Globus pallidus (tissue), 1 donor: ENCODE measurements at places on chromosomes 5 and 9.
A peak's percentile ranks its signal among the peaks of the same experiment; 100 is the strongest.

GRCh38 chr5:173239233-173239593 is 4.2 kb upstream of the NKX2-5 start:
- DNase-seq, result no peak

DNA sequence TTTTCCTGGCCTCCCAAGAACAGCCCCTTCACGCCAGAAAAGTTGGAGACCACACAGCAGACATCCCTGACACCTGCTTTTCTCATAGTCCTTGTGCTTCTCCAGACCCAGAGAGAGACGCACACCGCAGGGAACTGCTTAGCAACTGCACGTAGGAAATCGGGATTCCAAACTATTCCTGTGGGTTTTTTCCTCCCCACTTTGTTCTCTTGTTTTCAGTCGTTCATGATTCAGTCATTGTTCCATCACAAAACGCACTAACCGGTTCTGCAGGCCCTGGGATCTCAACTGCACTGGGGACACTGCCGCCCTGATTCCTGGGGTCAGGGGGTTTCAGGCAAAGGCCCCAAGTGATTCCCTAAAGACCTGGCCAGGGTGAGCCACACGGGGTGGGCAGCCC is 588.0 kb upstream of the KLF4 start:
- DNase-seq, result no peak

DNA sequence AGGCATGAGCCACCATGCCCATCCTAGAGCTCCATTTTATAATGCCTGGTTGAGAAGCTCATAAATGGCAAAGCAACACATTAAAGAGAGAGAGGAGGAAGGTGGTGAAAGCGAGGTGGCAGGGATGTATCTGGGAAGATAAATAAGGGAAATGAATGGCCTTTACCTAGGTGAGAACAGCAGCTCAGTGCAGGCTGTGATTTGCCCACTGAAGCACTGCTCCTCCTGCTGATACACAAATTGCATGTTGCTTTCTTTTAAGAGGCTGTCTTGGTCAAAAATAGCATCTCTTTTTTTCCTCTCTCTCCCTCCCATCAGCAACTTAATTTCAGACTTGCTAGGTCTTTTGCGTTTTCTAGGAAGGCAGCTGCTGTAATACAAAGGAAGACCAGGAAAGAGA is 258.9 kb downstream of the FAM114A2 start:
- DNase-seq, result no peak

DNA sequence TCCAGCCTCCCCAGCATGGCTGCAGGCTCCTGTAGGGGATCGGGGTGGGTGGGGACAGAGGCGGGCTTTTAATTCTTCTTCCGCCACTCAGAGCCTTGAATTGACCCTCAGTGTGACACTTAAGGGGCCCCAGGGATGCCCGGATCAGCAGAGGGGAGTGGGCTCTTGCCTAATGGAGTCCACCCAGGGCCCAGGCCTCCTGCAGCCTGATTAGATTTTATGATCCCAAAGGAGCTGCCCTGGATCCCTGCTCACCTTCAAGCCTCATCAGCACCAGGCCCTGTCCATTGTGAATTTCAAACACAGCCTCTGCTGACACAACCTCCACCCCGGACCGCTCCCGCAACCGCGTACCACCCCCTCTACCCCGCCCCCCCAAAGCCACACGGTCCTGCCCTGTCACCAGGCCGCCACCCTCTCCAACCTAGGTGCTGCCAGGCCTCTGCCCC is 214.1 kb upstream of the IER5L start:
- DNase-seq, result no peak

DNA sequence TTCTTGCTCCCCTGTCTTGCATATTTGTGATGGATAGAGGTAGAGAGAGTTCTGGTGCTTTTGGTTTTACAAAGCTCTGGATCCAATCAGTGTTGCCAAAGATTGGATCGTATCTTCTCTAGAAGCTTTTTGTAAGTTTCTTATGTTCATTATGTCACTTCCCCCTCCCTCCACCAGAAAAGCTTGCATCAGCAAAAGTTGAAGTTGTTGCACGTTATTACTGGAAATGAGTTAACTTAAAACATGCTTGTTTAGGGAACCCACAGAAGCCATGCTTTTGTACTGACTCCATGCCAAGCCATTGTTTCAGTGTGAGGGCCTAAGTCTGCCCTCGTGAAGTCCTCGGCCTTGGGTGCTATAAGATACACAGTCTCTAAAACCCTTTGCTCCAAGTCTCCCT is 186.5 kb downstream of the ERCC6L2 start:
- DNase-seq, result no peak

- DNase-seq, result no peak
Measured at GRCh38 chr9:137143459-137143858, 4.5 kb downstream of the GRIN1 start.

DNA sequence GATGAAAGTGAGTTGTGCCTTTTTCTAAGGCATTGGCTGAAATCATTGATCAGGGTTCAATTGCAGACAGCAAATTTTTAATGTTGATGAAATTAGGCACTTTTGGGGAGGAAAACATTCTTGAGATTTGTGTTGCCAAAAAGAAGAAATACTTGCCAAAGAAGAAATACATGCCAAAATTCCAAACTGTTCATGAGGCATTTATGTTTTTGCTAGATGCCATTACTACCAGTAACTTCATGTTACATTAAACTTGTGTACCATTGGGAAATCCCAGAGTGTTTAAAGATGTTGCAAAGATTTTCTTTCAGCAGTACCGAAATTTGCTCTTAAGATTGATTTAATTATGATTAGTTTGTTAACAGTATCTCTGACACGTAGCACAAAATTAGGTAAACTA is 7.0 kb downstream of the XRCC4 start:
- no peak for DNase-seq

DNA sequence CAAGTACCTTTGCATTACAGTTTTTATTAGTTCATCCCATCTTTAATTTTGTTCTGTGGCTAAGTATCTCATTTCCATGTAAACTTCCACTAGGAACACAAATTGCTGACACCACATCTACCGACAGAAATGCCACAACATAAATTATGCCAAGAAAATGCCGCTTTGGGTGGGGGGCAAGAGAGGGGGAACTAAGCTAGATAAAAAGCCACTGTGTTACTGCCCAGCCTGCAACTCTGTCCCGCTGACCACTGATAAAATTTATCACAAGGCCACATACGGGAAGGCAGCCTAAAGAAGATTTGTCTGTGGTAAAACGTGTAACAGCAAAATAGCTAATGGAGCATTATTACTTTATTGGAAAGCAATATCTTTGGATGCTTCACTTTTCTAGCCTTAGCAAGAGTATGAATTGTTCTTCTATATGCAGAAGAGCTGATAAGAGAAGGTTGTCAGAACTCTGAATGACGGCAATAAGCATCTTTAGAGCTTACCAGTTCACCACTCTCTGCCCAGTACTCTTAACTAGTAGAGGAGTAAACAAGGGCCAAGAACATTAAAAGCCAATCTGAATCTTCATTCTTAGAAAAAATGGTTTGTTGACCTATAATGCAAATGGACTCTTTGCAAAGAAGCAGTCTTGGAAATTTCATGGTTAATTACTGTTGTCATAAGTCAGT is 172.2 kb upstream of the MEF2C start:
- no peak for DNase-seq

DNA sequence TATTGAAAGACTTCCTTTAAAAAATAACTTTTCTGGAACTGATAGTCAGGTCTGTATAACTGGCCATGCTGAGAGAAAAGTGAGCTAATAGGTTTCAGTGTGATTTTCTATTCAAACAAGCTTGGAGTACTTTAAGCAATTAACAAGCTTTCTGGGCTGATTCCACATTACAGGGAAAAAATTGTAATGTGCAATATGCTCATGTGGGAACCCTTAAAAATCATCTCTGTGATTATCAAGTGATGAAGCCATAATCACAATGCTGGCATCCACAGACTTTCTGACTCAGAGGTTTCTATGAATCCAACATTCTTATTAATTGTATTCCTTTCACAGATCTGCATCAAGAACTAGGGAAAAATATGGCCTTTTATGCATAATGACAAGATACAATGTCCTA is 212.2 kb upstream of the ACO1 start:
- no peak for DNase-seq

GRCh38 chr9:108889649-108890067 is 27.6 kb downstream of the ACTL7A start:
- DNase-seq, result no peak

GRCh38 chr5:89560696-89561095 is 677.7 kb upstream of the MEF2C start:
- no peak for DNase-seq

DNA sequence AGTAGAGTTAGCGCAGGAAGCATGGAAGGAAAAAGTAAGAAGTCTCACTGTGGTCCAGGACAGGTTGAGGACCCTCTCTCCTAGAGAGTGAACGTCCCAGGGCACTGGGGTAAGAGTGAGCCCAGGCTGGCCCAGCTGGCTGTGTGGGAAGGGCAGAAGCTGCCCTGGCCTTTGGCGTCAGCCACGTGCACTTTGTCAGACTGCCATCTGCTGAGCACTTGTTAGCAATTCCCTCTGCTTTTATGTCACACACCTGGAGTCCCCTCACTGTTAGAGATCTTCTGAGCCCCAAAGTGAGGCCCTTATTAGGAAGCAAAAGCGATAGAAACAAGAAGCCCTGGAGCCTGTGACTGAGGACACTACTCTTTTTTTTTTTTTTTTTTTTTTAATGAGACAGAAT is 79.1 kb downstream of the UGCG start:
- DNase-seq, result no peak

DNA sequence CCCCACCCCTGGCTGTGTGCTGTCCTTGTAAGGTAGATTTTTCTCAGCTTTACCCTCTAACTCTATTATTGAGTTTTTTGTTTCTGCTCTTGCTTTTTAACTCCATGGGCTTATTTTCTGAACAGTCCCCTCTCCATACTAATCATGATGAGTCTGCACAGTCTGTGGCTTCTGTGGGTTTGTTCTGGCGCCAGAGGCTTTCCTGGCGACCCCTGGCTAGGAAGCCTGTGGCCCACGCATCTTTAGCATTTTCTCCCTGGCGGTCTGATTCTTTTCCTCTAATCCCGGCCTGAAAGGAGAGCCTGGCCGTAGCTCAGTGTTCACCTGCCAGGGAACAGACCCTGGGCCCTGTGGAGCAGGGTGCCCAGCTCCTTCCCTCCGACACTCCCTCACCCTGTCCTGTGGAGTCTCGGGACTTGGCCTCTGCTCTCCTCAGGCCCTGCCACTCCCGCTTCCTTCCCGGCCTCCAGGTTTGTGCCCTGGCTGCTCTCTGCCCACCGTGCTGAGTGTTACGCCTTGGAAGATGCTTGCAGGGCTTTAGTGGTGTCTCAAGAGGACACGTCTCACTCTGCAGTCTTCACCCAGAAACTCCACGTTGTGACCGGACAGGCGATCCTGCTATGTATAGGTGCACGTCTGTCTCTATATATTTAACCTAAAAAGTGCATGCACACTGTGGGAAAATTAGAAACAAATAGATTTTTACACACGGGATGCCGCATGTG is 31.7 kb upstream of the LRRC14B start:
- DNase-seq, result no peak

DNA sequence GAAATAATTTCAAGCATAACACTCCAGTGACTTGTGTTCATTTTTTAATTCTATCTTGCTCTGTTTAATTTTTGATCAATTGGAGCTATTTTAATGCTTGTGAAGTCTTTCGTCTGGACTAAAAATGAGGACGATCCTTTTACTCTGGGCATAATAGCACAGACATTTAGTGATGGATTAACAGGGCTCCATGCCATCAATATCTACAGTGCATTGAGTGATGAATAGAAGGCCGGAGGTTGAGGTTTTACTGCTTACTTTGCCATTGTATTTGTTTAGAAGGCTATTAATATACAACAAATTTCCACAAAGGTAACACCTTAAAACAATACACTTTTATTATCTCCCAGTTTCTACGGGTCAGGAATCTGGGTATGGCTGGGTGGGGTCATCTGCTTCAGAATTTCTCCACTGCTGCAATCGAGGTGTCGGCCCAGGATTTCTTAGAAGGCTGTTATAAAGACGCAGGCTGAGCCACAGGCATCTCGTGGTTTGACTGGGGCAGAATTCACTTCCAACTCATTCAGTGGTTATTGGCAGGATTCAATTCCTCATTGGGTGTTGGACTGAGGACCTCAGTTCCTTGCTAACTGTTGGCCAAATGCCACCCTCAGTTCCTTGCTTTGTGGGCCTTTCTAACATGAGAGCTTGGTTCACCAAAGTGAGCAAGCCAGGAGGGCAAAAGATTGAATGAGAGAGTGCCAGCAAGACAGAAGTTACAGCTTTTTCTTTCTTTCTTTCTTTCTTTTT is 265.4 kb upstream of the VLDLR start:
- DNase-seq, result no peak

- no peak for DNase-seq
Measured at GRCh38 chr9:79208791-79209396, 362.9 kb upstream of the TLE4 start.

- no peak for DNase-seq
Measured at GRCh38 chr5:142313682-142314081, 11.1 kb downstream of the SPRY4 start.

DNA sequence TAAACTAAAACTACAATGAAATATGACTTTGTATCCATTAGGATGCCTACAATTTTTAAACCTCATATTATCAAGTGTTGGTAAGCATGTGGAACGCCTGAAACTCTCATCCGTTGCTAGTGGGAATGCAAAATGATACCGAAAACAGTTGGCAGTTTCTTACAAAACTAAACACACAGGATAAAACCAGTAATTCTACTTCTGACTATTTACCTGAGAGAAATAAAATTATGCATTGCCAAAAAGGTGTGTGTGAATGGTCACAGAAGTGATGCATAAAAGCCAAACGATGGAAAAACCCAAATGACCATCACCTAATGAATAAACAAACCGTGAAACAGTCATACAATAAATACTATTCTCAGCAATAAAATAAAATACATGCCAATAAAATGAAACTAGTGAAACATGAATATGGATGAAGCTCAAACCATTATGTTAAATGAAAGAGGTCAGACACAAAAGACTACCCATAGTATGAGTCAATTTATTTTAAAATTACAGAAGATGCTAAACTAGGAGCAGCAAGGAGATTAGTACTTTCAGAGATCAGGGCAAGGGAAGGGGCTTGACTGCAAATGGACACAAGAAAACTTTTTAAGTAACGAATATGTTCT is 13.4 kb downstream of the AUH start:
- no peak for DNase-seq

- DNase-seq, result no peak
Measured at GRCh38 chr9:114893221-114894010, 37.0 kb downstream of the TNFSF8 start.

- DNase-seq, result peak; percentile 73
Measured at GRCh38 chr5:116492016-116492623, 82.5 kb downstream of the SEMA6A start.

- no peak for DNase-seq
Measured at GRCh38 chr5:133838286-133838685, 130.1 kb downstream of the C5orf15 start.

DNA sequence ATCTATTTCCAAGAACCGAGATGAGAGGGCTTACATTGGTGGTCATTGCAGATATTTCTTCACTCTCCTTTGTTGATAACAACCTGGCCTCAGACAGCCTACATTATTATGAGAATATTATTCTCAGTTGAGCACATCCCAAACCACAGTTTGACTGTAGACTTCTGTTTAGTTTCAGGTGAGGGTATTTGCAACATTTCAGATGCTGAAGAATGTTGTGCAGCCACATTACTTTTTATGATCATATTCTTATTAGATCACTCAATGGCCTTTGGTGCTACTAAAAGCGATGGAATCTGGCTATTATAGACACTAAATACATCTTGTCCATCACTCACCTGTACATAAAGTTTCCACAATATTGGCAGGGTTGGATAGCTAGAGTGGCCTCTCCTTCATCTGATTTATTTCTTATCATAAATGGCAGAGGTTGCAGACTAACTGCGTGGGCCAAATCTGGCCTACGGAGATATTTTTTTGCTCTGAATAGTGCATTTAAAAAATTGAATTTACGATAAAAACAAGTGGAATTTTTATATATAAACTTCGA is 26.2 kb upstream of the RICTOR start:
- DNase-seq, result no peak

GRCh38 chr5:134943547-134943946 is 24.2 kb upstream of the CATSPER3 start:
- DNase-seq, result no peak
